CD4-positive, alpha-beta T cell treated with Interleukin-17A for 4 hours (primary cell): ENCODE measurements at places on chromosomes 5 and 9.

DNA sequence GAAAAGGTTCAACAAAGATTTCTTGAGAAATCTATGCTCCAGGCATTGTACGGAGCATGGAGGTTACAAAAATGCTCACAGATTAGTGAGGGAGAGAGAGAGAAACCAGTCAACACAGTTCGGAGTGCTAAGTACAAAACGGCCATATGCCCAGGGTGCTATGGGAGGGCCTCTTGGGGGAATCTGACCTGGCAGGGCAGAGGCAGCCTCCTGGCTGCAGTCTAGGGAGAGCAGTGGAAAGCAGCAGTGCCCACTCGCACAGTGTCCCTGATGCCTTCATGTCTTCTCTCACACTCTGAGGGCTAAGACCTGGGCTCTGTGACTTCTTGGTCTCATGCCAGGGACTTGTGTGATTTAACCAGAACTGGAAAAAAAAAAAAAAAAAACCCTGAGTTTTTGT, 29.8 kb upstream of the SMC5 start:
- DNase-seq = no peak

DNA sequence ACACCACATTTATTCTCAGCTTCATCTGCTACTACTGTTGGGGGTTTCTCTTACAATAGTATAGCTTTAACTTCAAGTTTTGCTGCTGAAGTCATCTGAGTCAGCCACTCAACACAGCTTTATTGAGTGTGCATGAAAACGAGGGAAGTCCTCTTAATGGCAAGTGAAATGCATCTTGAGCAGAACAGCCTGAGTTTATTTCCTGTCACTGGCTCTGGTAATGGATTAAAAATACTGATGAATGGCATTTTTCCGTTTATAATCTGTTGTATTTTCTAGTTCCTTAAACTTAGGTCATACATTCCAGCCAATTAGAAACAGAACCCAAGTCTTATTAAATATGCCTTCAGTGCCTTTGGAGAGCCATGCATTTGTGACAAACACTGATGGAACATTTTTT, 238.6 kb downstream of the SLF1 start:
- DNase-seq = no peak

DNA sequence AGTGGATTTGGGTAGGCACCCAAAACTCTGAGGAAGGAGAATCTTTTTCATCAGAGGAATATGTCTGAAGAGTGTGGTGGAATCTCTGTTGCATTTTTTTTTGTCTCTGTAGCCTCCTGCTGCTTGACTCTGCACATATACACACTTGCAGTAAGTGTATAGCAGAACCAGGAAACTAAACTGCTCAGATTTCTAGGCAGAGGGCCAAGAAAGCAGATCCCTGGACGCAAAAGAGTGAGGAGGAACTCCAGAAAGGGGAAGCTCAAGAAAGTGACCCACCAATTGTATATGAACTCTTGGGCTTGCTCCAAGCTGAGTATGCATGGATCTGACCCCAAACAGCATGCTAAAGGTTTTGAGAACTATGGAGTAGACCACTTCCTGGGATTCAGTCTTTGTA, 181.8 kb downstream of the GADD45G start:
- no peak for DNase-seq

- no peak for DNase-seq
Observed at GRCh38 chr5:62143268-62144229, 162.5 kb upstream of the KIF2A start.

GRCh38 chr9:131179561-131180219, 54.3 kb downstream of the NUP214 start:
- DNase-seq = no peak

- peak; percentile 38 for DNase-seq
Observed at GRCh38 chr9:134698587-134699342, 57.2 kb downstream of the COL5A1 start.

DNA sequence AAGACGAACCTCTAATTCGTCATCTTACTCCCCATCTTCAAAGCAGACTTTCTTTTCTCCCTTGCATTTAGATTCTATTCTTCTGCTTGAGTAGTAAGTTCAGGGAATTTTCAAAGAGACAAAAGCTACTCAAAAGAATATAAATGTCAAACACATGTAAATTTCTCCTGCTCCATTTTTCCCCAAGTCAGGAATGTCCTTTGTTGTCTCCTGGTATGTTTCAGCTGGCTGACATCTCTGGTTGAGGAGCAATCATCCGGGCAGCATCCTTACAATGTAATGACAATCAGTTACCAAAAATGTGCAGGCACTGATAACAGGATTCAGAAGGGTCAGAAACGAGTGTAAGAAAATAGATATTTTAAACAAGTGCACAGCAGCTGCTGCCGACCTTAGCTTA, 47.6 kb upstream of the PPP1R2B start:
- no peak for DNase-seq

- DNase-seq = no peak
Observed at GRCh38 chr5:107359033-107359915, 311.5 kb downstream of the EFNA5 start.

DNA sequence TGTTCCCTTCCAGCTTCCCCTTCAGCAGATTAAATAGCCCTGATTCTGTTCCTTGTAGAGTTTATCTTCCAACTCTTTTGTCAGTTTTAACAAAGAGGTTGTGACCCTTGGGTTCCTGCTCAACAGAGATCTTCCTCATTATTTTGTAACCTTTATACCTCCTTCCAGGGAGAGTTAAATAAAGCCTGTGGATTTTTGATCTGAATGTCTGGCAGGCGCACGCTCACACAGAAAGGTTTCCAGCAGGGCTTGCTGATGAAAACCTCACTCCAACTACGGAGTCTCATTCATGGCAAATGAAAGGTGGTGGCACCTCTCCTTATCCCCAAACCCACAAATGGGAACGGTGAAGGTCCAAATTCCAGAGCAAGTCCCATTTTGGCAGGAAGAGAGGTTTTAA, 129.0 kb downstream of the SREK1 start:
- DNase-seq = no peak

DNA sequence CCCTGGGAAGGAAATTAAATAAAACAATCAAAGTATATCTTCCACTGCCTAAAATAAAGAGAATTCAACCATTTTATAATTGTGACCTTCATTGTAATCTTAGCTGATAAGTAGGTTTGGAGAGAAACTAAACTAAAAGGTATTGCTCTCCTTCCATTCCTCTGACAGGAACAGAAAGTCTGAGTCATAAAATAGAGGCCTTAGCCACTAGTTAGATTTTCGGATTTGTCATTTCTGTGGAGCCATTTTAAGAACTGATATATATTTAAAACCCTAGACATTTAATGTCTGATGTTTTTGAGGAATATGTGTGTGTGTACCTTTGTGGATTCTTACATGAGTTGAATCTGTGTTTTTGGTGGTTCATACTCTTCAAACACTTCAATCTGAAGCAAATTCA, 11.8 kb upstream of the TMC1 start:
- no peak for DNase-seq

DNA sequence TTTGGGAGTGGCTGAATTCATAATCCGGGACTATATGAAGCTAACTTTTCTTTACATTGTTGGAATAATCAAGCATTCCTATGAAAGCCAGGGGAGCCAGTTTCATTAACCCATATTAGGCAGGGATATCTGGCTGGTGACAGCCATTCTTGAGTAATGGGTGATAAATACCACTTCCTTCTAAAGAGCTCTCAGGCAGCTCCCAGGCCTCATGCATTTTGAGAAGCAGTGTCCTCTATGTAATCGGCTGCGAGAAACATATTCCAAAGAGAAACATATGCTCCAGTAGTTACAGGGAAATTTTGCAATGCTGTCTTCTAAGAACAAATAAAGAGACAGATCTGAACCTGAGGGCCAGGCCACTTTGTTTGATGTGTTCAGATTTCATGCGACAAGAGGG, 83.1 kb downstream of the MSX2 start:
- no peak for DNase-seq

- DNase-seq = no peak
Observed at GRCh38 chr5:111511831-111512374, 432 bp downstream of the STARD4 start.
